ENCODE measurements at places on chromosomes 11 and 22. TPM values are rescaled to one million over a fixed set of nuclear protein-coding genes. Genes with fewer than 3 reads are reported as not detected.

- no peak for DNase-seq
- peaks cover 20% of the 10 kb centered on the region for H3K4me1 ChIP-seq
- no peaks in the 10 kb centered on the region for H3K36me3 ChIP-seq
- no peaks in the 10 kb centered on the region for H3K27me3 ChIP-seq
- no peak overlapping the region for H3K4me3 ChIP-seq
Measured at GRCh38 chr11:86152006-86152862, 83.3 kb upstream of the PICALM start.

GRCh38 chr11:111455291-111456085 lies 56.7 kb downstream of the BTG4 start:
- H3K4me3 ChIP-seq = no peak overlapping the region
- no peaks in the 10 kb centered on the region for H3K4me1 ChIP-seq
- no peak overlapping the region for H3K27ac ChIP-seq
- DNase-seq = no peak
- no peaks in the 10 kb centered on the region for H3K36me3 ChIP-seq

- H3K27ac ChIP-seq = no peak overlapping the region
- peaks cover 2% of the 10 kb centered on the region for H3K27me3 ChIP-seq
- no peaks in the 10 kb centered on the region for H3K4me1 ChIP-seq
Measured at GRCh38 chr11:102061276-102061675, 14.0 kb downstream of the CFAP300 start.

DNA sequence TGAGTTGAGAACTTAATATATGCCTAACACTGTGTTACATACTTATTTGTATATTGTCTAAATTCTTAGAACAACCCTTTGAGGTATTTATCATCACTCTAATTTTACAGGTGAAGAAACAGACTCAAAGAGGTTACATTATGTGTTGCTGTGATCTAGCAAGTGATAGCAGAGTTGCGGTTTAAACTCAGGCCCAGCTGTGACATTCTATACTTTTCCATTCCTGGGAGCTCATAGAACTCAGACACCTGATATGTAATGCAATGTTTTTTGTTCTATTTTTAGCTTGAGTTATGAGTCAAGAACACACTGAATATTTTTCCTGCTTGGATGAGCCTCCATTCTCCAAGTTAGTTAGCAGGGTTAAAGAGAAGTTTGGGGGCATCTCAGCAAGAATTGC lies 449.7 kb upstream of the DDI1 start:
- H3K36me3 ChIP-seq = no peaks in the 10 kb centered on the region
- peaks cover 5% of the 10 kb centered on the region for H3K27me3 ChIP-seq
- DNase-seq = no peak
- H3K4me3 ChIP-seq = no peak overlapping the region

DNA sequence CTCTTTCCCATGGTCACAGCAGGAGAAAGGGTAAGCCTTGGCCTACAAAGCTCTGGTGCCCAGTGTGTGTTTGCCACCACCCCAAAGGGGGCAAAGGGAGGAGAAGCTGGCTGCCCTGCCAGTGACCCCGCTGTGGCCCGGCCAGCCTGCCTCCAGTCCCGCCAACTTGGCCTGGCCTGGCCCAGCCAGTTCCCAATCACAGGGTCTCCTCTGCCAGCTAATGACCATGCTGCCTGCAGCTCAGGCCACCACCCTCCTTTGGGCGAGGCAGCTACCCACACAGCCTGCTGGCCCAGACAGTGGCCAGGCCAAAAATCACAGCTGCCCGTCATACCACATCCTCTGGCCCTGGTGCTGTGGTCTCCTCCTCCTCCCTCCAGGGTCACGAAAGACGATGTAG lies 5.1 kb downstream of the GDPD5 start:
- no peak for DNase-seq
- H3K4me3 ChIP-seq = no peak overlapping the region
- no peaks in the 10 kb centered on the region for H3K36me3 ChIP-seq
- peaks cover 70% of the 10 kb centered on the region for H3K4me1 ChIP-seq
- no peaks in the 10 kb centered on the region for H3K27me3 ChIP-seq

GRCh38 chr11:72040491-72041363 lies 39.6 kb downstream of the NUMA1 start:
- peak; percentile 89 for DNase-seq
- peak overlapping the region; percentile 75 for H3K4me3 ChIP-seq
- H3K27ac ChIP-seq = peak overlapping the region; percentile 95
- no peaks in the 10 kb centered on the region for H3K27me3 ChIP-seq
- peaks cover 10% of the 10 kb centered on the region for H3K36me3 ChIP-seq

DNA sequence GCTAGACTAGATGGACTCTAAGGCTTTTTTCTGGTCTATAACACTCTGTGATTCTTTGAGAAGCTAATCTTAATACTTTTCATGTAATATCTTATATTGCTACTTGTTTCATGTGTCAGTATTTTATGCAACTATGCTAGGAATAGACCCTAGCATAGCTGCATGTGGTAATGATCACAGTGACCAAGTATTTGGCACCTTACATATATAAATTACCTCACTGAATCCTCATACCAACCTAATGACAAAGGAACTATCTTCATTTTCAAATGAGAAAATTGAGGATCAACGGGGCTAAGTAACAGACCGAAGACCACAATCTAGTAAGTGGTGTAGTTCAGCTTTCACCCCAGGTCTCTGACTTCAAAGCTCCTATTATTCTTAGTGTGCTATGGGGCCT lies 327.3 kb upstream of the PITPNB start:
- H3K27me3 ChIP-seq = no peaks in the 10 kb centered on the region
- H3K27ac ChIP-seq = no peak overlapping the region
- H3K36me3 ChIP-seq = no peaks in the 10 kb centered on the region
- H3K4me3 ChIP-seq = no peak overlapping the region
- no peaks in the 10 kb centered on the region for H3K4me1 ChIP-seq

DNA sequence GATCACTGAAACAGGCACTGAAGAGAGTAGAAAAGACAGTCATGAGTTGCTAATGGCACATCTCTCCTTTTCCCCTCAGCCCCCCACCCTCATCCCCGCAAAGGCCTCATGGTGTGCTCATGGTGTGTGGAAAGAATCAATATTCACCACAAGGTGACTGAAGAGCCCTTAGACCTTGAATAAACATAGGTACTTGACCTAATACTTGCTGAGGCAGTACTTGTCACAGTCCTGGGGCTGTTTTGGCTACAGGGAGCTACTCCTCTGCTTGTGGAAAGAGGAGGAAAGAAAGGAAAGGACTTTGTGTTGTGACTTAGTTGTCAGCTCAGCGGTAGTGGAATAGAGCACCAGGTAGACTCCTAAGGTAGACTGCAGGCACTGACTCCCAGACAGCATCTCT lies 537.8 kb upstream of the CCDC179 start:
- H3K4me3 ChIP-seq = no peak overlapping the region
- no peak overlapping the region for H3K27ac ChIP-seq
- no peaks in the 10 kb centered on the region for H3K36me3 ChIP-seq
- no peaks in the 10 kb centered on the region for H3K4me1 ChIP-seq

GRCh38 chr11:17564687-17565042 lies 17.6 kb downstream of the OTOG start:
- no peak for DNase-seq
- no peak overlapping the region for H3K27ac ChIP-seq
- H3K27me3 ChIP-seq = no peaks in the 10 kb centered on the region
- no peaks in the 10 kb centered on the region for H3K36me3 ChIP-seq
- no peaks in the 10 kb centered on the region for H3K4me1 ChIP-seq

INPP5J gene
- 0.69 TPM for total RNA-seq

DNA sequence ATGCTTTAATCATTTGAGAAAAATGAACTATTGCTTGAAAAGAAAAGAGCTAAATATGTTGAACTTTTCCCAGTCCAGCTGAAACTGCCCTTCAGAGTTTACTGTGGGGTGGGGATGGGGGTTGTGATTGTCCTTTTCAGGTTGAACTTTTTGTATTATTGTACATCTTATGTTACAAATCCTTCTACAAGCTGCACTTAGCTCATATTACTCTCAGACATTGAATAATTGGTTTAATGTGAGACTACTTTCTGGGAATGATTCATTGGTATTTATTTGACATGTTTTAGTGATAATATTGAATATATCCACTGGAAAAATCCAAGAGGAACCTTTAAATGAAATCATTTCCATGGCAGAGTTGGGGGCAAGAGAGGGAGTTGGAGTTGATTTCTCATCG lies 84.9 kb downstream of the ATXN10 start:
- H3K27ac ChIP-seq = no peak overlapping the region
- no peaks in the 10 kb centered on the region for H3K4me1 ChIP-seq
- peaks cover 11% of the 10 kb centered on the region for H3K36me3 ChIP-seq
- DNase-seq = no peak

GRCh38 chr22:36117053-36117554 lies 43.5 kb downstream of the APOL3 start:
- no peak overlapping the region for H3K4me3 ChIP-seq
- H3K36me3 ChIP-seq = no peaks in the 10 kb centered on the region
- H3K27ac ChIP-seq = no peak overlapping the region
- DNase-seq = no peak
- H3K4me1 ChIP-seq = no peaks in the 10 kb centered on the region

- no peak for DNase-seq
- no peaks in the 10 kb centered on the region for H3K4me1 ChIP-seq
- no peak overlapping the region for H3K27ac ChIP-seq
- no peaks in the 10 kb centered on the region for H3K27me3 ChIP-seq
- H3K36me3 ChIP-seq = no peaks in the 10 kb centered on the region
Measured at GRCh38 chr22:34976474-34976873, 89.5 kb upstream of the ISX start.

GRCh38 chr11:33157103-33158027 lies 3.9 kb downstream of the CSTF3 start:
- H3K36me3 ChIP-seq = no peaks in the 10 kb centered on the region
- H3K4me3 ChIP-seq = no peak overlapping the region
- no peaks in the 10 kb centered on the region for H3K27me3 ChIP-seq
- DNase-seq = no peak

- H3K4me3 ChIP-seq = no peak overlapping the region
- H3K4me1 ChIP-seq = peaks cover 18% of the 10 kb centered on the region
- no peak for DNase-seq
- no peaks in the 10 kb centered on the region for H3K36me3 ChIP-seq
- H3K27ac ChIP-seq = no peak overlapping the region
- H3K27me3 ChIP-seq = peaks cover 29% of the 10 kb centered on the region
Measured at GRCh38 chr11:117319214-117319840, 3.3 kb upstream of the BACE1 start.

SYCE3 gene
- total RNA-seq = not detected

DNA sequence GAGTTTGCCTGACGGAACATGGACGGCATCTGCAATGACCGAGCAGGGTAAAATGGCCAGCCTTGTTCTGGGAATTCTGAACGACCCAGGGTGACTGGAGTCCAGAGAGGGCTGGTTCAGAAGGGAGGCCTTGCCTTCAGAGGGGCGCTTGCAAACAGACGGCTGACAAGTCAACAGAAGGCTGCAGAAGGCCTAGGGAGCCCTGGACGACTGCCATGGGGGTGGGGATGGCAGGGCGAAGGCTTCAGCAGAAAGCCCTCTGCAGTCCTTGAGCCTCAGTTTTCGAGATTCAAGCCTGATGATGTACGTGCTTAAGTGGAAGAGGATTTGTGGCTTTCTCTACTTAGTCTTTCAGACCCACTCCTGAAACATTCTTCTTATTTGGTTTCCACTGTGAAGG lies 117.1 kb upstream of the TBCEL start:
- no peaks in the 10 kb centered on the region for H3K27me3 ChIP-seq
- DNase-seq = no peak
- no peak overlapping the region for H3K27ac ChIP-seq
- H3K36me3 ChIP-seq = no peaks in the 10 kb centered on the region
- H3K4me3 ChIP-seq = no peak overlapping the region
- no peaks in the 10 kb centered on the region for H3K4me1 ChIP-seq

SLC6A5 gene
- not detected for total RNA-seq

GRCh38 chr22:19663821-19664355 lies 50.4 kb upstream of the SEPTIN5 start:
- H3K27ac ChIP-seq = no peak overlapping the region
- H3K36me3 ChIP-seq = no peaks in the 10 kb centered on the region
- H3K4me1 ChIP-seq = no peaks in the 10 kb centered on the region
- no peak overlapping the region for H3K4me3 ChIP-seq
- DNase-seq = no peak

DNA sequence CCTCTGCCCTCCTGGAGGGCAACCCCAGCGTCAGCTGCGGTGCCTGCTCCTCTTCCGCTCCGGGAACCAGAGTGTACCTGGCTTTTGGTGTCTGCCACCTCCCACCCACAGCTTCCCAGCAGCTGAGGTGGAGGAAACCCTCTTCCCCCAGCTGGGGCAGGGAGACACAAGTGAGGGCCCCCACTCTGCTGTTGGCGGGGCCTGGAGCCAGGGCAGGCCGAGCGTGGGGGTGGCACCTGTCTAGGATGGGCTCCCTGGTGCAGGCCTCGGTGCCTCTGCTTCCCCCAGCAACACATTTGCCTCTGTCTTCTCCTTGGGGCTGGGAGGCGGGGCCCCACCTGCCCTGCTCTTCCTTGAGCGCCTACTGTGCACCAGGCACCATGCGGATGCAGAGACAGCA lies 6.4 kb downstream of the OSM start:
- peaks cover 32% of the 10 kb centered on the region for H3K4me1 ChIP-seq
- no peak overlapping the region for H3K4me3 ChIP-seq
- peaks cover 18% of the 10 kb centered on the region for H3K36me3 ChIP-seq

GRCh38 chr22:49326558-49326957 lies 501.1 kb downstream of the BRD1 start:
- no peak overlapping the region for H3K27ac ChIP-seq
- peaks cover 15% of the 10 kb centered on the region for H3K27me3 ChIP-seq
- DNase-seq = no peak
- H3K4me3 ChIP-seq = no peak overlapping the region
- H3K36me3 ChIP-seq = no peaks in the 10 kb centered on the region

DNA sequence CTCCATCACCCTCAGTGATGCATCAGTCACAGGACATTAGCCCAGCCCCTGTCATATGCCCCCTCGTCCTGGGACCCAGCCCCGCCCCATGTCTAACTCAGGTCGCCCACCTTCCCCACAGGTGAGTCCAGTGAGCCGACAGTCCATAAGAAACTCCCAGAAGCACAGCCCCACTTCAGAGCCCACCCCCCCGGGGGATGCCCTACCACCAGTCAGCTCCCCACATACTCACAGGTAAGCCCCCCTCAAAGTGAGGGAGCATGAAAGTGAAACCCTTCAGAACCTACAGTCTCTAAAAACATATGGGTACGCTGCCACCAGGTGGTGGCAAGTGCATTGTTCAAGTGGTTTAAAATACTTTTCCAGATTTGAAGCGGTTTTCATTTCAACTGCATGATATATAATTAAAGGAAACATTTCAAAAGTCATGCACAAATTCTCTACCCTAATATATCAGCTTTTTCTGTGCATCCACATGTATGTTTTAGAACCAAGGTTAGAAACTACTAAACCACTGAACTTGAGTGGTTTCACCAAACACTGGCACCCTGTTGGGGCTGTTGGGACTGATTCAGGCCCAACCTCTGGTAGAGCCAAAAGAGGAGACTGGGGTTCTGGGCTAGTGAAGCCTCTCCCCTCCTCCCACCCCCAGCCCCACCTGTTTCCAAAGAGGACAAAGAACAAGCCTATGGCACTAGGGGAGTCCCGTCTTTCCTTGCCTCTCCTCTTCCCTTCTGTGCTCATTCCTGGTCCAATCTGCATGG lies 17.3 kb downstream of the EPS8L2 start:
- peak; percentile 30 for DNase-seq
- H3K4me1 ChIP-seq = peaks cover 60% of the 10 kb centered on the region
- H3K27me3 ChIP-seq = peaks cover 5% of the 10 kb centered on the region
- no peaks in the 10 kb centered on the region for H3K36me3 ChIP-seq
- H3K4me3 ChIP-seq = no peak overlapping the region

PHF21B gene
- not detected for total RNA-seq

All from CD4-positive, alpha-beta T cell (primary cell).